T-helper 2 cell (primary cell): ENCODE measurements at places on chromosomes 2 and 18.
A peak's percentile ranks its signal among the peaks of the same experiment; 100 is the strongest.

DNA sequence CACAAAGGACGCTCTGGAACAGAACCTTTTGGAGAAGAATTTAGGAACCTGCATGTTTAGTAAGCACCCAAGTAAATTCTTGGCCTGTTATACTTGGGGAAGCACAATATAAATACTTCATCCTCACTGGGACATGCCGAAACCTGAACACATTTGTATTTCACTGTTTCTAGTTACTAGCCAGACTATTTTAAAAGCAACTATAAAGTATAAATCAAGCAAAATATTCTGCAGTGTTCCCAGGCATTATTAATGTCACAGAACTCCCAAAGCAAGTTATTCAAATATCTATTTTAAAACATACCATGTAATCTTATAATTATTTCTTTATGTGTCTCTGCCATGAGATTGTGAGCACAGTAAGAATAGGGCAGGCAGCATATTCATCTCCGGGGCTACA is 54.8 kb downstream of the CALCRL start:
- no peak for DNase-seq

- DNase-seq: no peak
These were observed 568.5 kb downstream of the ARHGAP15 start for GRCh38 chr2:143697744-143698143.

DNA sequence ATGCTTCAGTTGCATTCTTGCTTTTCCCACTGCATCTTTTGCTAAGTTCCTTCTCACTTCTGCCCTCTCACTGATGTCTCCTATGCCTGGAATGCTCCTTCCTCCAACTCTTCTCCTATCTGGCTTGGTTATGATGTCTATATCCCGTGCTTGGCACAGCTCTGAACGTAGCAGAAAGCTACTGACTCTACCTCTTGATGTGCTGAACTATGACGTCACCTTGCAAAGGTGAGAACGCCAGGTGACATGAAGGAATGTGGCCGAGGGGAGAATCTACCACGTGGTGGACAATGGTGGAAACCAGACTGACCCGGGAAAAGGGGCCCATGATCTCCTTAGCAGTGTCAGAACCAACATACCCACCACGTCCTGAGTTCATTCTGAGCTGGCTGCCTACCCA is 209.7 kb downstream of the SH3BP4 start:
- DNase-seq: no peak

DNA sequence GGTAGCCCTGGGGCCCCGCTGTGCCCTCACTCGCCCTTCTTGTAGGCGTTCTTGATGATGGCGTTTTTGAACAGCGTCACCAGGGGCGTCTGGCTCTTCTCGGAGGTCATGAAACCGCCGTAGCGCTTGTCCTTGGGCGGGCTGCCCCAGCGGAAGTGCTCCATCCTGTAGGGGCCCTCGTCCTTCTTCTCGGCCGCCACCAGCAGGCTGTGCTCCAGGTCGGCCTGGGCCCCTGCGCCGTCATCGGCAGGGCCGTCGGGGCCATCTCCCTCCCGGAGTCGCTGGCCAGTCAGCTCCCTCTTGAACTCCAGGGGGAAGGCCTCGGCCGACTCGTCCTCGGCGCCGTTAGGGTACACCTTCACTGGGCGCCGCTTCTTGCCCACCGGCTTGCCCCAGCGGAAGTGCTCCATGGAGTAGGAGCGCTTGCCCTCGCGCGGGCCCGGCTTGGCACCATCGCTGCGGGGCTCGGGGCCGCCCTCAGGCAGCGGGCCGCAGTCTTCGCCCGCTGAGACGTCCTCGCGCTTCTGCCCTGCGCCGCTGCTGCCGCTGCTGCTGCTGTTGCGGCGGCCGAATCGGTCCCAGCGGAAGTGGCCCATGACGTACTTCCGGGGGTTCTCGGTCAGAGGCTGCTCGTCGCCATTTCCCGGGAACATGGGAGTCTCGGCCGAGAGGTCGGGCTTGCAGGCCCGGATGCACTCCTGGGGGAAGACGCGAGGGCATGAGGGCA is 7.2 kb downstream of the POMC start:
- peak; percentile 56 for DNase-seq

DNA sequence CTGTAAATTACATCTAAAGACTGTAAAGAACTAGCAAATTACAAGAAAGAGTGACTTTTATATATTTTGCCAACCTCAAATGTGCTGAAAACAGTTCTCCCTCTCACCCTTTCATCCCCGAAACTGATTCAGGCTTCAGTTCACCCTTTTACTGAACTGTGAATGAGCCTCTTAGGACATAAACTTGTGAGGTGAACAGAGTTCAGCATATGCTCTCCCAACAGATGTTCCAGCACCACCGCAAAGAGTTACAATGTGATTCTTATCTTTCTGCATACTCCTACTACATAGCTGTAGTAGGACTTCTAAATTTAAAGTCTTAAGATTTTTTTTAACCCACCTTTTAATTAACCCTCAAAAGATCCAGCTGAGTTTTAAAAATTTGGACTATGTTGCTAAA is 1.2 kb upstream of the ZCCHC2 start:
- no peak for DNase-seq

- no peak for DNase-seq
These were observed 274.6 kb downstream of the LRATD1 start for GRCh38 chr2:14907014-14907612.

GRCh38 chr2:140076164-140076563 is 1296.0 kb upstream of the NXPH2 start:
- no peak for DNase-seq

- DNase-seq: no peak
These were observed 87.6 kb downstream of the SLC8A1 start for GRCh38 chr2:40364151-40364874.
